Immature natural killer cell (primary cell): ENCODE measurements at places on chromosomes 11 and 22.

DNA sequence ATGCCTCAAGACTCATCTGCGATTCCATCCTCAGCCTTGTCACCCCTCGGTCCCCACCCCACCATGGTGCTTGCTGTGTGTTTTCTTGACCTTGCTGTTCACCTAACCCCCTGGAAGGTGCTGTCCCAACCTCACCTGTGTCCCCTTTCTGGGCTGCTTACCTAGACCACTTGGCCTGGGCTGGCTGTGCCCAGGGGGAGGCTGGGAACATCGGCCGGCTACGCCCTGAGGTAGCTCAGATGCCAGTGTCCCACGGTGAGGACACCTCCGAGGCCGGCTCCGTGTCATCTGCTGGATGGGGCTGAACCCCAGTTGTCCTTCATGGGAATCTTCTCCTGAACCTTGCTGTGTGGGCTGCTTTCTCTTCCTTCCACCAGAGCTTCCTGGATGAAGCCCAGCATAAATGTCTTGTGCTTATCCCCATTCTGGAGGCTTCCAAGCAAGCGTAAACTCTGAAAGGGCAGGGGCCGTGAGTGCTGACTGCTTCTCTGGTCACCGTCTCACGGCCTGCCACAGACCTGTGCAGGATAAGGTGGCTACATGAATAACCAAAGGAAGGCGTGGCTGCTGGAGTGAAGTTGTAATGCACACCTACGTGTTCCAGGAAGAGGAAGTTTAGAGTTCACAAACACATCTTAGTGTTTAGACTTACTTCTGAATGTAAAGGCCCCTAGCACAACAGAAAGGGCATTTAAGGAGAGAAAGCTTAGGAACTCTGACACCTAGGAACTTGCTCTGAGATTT lies 724.3 kb downstream of the TBC1D22A start:
- no peak overlapping the region for H3K4me3 ChIP-seq
- H3K36me3 ChIP-seq = no peaks in the 10 kb centered on the region
- H3K27me3 ChIP-seq = peaks cover 7% of the 10 kb centered on the region
- no peak for DNase-seq

DNA sequence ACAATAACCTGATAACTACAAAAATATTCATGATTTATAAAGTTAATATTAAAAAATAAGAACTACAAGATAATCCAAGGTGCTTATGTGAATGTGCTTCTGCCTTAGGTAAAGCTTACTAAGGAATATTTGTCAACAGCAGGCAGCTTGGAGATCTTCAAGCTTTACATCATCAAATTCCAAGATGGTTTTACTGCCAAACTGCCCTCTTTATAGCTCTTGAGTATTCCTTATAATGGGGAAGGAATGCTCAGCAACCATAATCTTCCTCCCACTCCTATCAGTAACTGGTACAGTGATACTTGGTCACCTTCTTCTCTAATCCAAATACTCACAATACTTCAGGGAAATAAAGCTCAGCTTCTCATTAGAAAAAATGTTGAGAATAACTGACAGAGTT lies 30.1 kb downstream of the SBF2 start:
- no peak overlapping the region for H3K4me3 ChIP-seq
- H3K27me3 ChIP-seq = peaks cover 4% of the 10 kb centered on the region
- H3K36me3 ChIP-seq = no peaks in the 10 kb centered on the region
- peaks cover 2% of the 10 kb centered on the region for H3K4me1 ChIP-seq
- DNase-seq = no peak

DNA sequence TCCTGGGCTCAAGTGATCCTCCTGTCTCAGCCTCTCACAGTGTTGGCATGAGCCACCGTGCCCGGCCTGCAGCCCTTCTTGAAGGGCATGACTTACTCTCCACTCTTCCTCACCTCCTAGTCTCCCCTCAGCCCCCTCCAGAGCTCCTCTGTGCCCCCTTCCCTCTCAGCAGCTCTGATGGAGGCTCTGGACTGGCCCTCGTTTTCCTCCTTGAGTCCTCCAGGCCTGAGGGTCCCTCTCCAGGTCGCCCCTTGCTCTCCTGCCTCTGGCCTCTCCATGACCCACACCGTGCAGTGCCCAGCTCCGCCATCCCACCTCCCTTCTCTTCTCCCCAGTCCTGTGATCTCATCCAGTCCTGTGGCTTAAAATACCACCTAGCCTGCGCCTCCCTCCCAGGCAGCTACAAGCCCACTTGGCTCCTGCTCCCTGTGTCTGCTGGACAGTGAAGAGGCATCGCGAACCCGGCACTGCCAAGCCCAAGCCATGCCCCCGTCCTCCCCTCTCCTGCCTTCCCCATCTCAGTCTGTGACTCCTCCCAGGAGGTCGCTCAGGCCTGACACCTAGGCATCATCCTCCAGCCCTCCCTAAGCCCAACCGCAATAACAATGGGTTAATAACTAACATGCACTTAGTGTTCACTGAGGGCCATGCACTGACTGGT lies 11.9 kb downstream of the KCNJ4 start:
- no peaks in the 10 kb centered on the region for H3K4me1 ChIP-seq
- H3K27me3 ChIP-seq = peaks cover 2% of the 10 kb centered on the region
- no peak for DNase-seq
- no peak overlapping the region for H3K27ac ChIP-seq
- no peaks in the 10 kb centered on the region for H3K36me3 ChIP-seq

DNA sequence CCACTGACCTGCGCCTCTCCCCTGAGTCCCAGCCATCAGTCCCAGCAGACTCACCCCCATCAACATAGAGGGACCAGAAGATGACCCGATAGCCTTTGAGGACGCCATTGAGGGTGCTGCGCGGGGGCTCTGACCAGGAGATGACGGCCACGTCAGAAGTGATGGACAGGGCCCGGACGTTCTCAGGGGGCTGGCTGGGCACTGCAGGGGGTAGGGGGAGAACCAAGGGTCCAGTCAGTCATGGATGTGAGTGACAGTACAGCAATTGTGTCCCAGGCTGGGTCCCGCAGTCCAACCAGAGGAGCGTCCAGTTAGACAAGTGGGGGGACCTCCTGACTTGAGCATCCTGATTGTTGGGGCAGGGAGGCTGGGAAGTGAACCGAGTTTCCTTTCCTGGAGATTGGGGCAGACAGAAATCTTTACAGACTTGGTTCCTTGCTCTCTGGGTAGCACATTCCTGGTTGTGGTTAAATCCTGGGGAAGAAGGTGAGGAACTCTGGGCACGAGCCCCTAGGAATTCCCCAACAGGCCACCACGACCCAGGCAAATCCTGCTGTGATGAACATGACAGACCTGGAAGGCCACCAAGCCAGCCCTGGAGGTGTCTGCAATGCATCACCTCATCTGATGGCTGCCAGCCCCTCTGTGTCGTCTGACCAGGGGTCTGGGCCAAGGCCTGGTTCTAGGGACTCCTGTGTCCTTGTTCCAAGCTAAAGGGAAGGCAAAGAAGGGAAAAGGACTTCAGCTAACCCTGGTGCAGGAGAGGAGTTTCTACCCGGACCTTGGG lies 133.9 kb downstream of the CEP164 start:
- H3K27ac ChIP-seq = no peak overlapping the region
- no peaks in the 10 kb centered on the region for H3K36me3 ChIP-seq
- H3K4me1 ChIP-seq = no peaks in the 10 kb centered on the region
- peaks cover 4% of the 10 kb centered on the region for H3K27me3 ChIP-seq

DNA sequence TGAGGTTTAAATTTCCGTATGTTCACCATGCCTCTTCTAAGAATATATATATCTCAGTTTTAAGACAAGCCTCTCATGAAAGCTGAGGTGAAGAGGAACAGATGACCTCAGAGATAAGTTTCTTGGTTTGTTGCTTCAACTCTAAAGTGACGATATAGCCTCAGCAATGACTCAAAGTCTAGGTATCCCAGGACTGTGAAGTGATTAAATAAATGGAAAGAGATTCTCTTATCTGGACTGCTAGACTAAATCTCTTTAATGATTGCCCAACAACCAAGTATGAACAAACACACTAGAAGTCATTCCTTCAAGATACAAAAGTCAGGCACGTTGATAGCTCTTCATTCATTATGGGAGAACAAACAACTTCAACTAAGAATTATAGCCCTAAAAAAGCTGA lies 15.3 kb downstream of the CADM1 start:
- no peak overlapping the region for H3K27ac ChIP-seq
- no peaks in the 10 kb centered on the region for H3K4me1 ChIP-seq
- no peak overlapping the region for H3K4me3 ChIP-seq
- peaks cover 3% of the 10 kb centered on the region for H3K36me3 ChIP-seq

DNA sequence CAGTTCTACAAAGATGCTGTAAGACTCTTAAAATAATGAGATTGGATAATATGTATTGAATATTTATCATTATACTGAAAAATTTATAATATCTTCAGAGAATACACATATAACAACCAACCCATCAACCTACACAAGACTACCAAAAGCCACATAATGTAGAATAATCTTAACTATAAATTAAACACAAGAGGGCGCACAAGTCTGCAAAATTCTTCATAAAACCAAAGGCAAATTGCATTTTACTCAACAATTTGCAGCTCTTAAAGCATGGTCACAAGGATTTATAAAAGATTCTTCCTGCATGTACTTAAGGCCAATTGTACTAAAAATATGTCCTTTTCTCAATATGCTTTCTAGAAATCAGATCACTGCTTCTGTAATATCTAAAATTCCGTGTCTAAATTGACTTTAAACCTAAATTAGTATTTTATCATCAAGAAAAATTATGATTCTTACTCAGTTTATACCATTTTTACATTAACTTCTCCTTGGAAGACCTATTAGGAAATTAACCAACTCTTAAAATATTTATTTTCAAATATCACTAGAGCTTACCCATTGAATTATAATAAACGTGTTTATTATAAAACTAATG lies 79.0 kb downstream of the TTC28 start:
- peak; percentile 53 for DNase-seq
- no peak overlapping the region for H3K27ac ChIP-seq
- no peak overlapping the region for H3K4me3 ChIP-seq
- peaks cover 4% of the 10 kb centered on the region for H3K27me3 ChIP-seq

DNA sequence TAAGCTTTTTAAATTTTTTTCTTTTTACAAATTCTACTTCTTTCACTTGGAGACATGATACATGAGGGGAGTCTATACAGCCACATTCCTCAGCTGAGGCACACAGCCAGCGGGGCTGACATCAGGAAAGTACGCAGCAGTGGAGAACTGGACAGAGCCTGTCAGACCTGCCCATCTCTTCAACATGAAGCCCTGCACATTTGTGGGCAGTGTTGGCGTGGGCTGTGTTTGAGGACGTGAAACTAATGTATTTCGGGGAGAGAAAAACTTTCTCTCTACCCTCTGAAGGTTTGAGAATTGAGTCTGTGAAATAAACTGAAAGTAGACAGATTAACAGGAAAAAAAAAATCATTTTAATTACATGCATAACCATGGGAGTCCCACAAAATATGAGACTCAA lies 84.8 kb upstream of the HTATIP2 start:
- H3K4me3 ChIP-seq = no peak overlapping the region
- H3K27me3 ChIP-seq = no peaks in the 10 kb centered on the region
- no peaks in the 10 kb centered on the region for H3K4me1 ChIP-seq
- no peak overlapping the region for H3K27ac ChIP-seq

- peaks cover 3% of the 10 kb centered on the region for H3K36me3 ChIP-seq
- no peak overlapping the region for H3K27ac ChIP-seq
- no peaks in the 10 kb centered on the region for H3K4me1 ChIP-seq
- H3K27me3 ChIP-seq = peaks cover 2% of the 10 kb centered on the region
Measured at GRCh38 chr22:29328566-29329500, 13.3 kb upstream of the RASL10A start.

- no peaks in the 10 kb centered on the region for H3K36me3 ChIP-seq
- no peak overlapping the region for H3K4me3 ChIP-seq
- no peak for DNase-seq
- no peak overlapping the region for H3K27ac ChIP-seq
- H3K4me1 ChIP-seq = peaks cover 6% of the 10 kb centered on the region
- no peaks in the 10 kb centered on the region for H3K27me3 ChIP-seq
Measured at GRCh38 chr11:8714622-8715225, 32.1 kb downstream of the RPL27A start.

DNA sequence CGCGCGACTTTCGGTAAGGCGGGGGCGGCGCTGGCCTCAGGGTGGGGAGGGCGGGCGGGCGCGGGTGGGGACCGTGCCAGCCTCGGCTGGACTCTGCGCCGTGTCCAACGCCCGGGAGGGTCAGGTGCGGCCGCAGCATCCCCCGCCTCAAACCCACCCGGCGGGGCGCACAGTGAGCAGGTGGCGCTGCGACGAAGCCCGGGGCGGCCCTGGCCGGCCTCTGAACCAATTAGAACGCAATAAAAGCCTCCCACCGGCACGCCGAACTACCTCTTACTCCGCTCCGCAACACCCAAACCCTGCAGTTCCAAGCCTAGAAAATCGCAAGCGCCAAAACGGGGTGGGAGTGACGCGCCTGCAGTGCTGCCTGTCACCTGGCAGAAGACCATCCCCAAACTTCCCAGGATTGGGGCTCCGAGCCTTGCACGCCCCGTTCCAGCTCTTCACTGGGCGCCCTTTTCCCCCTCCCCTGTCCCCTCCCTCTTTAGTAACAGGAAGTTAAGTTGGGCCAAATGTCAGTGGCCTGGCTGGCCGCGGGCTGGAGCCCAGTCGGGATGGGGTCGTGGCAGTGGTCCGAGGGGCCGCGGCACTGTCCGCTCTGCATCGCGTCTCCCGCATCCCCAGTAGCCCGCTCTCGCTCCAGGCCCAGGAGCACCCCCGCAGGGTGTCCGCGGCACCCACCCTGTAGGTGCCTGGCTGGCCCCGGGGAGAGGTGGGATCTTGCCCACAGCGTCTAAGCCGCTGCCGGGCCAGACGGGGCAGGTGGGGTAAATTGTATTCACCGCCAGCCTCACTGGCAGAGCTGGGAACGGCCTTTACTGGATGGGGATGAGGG lies 541 bp downstream of the MICAL2 start:
- peak overlapping the region; percentile 61 for H3K27ac ChIP-seq
- peaks cover 10% of the 10 kb centered on the region for H3K27me3 ChIP-seq
- H3K36me3 ChIP-seq = no peaks in the 10 kb centered on the region
- peak; percentile 29 for DNase-seq
- H3K4me1 ChIP-seq = peaks cover 33% of the 10 kb centered on the region

GRCh38 chr22:49369726-49370626 lies 457.7 kb downstream of the BRD1 start:
- H3K27ac ChIP-seq = no peak overlapping the region
- peaks cover 3% of the 10 kb centered on the region for H3K4me1 ChIP-seq
- H3K27me3 ChIP-seq = peaks cover 1% of the 10 kb centered on the region
- H3K4me3 ChIP-seq = no peak overlapping the region
- no peaks in the 10 kb centered on the region for H3K36me3 ChIP-seq
- no peak for DNase-seq

- no peak overlapping the region for H3K4me3 ChIP-seq
- no peak for DNase-seq
- no peaks in the 10 kb centered on the region for H3K36me3 ChIP-seq
- no peak overlapping the region for H3K27ac ChIP-seq
- H3K4me1 ChIP-seq = no peaks in the 10 kb centered on the region
- H3K27me3 ChIP-seq = peaks cover 2% of the 10 kb centered on the region
Measured at GRCh38 chr22:26033071-26033470, 136.2 kb upstream of the SEZ6L start.
